ENCODE measurements at places on chromosomes 7 and 10. TPM values are rescaled to one million over a fixed set of nuclear protein-coding genes. Genes with fewer than 3 reads are reported as not detected.

The TMEM184A gene
- total RNA-seq, result not detected

The H2AZ2 gene
- 212 TPM for total RNA-seq

The SSC4D gene
- total RNA-seq, result 0.72 TPM

The IFIT1 gene
- total RNA-seq, result 18.8 TPM

The FAM3C gene
- total RNA-seq, result 25.0 TPM

The ADCY1 gene
- 1.4 TPM for total RNA-seq

The OIT3 gene
- total RNA-seq, result not detected

The CACUL1 gene
- total RNA-seq, result 19.1 TPM

The MUC12 gene
- total RNA-seq, result 1.7 TPM

The NEBL gene
- total RNA-seq, result 0.08 TPM

The BUB3 gene
- 252 TPM for total RNA-seq

The PTPN12 gene
- total RNA-seq, result 35.1 TPM

DNA sequence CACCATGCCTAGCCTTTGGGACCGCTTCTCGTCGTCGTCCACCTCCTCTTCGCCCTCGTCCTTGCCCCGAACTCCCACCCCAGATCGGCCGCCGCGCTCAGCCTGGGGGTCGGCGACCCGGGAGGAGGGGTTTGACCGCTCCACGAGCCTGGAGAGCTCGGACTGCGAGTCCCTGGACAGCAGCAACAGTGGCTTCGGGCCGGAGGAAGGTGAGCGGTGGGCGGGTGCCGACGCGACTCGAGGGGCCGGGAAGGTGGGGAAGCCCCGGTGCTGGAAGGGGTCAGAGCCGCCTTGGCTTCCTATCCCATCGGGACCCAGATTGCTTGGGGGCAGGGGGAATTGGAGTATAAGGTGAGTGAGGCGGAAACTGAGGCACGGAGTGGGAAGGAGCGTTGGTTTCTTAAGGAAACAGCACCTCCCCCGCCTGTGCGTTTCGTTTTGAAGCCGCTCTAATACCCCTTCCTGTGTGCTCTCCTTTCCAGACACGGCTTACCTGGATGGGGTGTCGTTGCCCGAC is 547 bp downstream of the DDIT4 start:
- DNase-seq, result no peak

GRCh38 chr7:111796671-111797070 is 234.4 kb upstream of the IMMP2L start:
- DNase-seq, result no peak

GRCh38 chr10:12636571-12636970 is 287.2 kb downstream of the CAMK1D start:
- no peak for DNase-seq

- no peak for DNase-seq
Observed at GRCh38 chr10:126842356-126842755, 62.9 kb upstream of the DOCK1 start.

GRCh38 chr10:86402283-86402941 is 35.8 kb upstream of the GRID1 start:
- no peak for DNase-seq

- DNase-seq, result no peak
Observed at GRCh38 chr7:867001-867405, 9.4 kb upstream of the GET4 start.

GRCh38 chr7:93948106-93948505 is 26.6 kb downstream of the GNG11 start:
- no peak for DNase-seq

DNA sequence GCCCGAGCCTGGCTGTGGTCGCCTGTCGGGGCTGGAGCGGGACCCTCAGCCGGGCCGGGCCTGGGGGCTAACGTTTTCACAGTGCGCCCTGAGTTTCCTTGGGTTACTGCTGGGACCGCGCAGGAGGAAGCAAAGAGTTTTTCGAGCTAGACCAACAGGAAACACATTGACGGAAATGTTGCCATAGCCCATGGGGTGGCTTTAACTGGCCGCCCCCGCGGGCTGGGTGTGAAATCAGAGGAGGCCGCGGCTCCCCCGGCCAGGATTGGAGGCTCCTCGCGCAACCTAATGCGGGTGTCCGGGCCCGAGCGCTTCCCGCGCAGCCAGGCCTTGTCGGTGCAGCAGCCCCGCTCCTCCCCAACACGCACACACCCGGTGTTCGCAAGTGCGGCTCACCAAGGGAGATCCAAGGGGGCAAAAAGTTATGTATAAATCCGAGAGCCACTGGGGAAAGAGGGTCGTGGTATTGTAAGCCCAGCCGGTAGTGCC is 1.9 kb downstream of the HHEX start:
- no peak for DNase-seq

DNA sequence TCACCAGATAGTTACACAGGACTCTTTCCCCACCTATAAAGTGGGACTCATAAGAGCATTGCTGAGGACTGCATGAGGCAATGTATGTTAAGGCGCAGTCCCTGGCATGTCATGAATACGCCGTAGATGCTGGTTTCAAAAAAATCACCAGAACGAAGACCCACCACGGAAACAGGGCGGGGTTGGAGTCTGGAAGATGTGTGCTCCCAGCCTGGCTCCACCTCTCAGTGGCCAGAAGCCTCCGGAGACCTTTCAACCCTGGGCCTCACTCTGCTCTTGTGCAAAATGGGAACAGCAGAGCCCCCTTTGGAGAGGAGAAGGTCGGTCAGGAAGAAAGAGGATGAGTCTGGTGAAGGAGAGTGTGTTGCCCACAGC is 12.4 kb upstream of the ZMIZ1 start:
- no peak for DNase-seq

GRCh38 chr7:116426428-116427156 is 72.9 kb upstream of the CAV2 start:
- no peak for DNase-seq

- DNase-seq, result no peak
Observed at GRCh38 chr10:66591865-66592264, 334.0 kb upstream of the LRRTM3 start.

GRCh38 chr10:133195096-133195495 is 34.9 kb upstream of the UTF1 start:
- no peak for DNase-seq

DNA sequence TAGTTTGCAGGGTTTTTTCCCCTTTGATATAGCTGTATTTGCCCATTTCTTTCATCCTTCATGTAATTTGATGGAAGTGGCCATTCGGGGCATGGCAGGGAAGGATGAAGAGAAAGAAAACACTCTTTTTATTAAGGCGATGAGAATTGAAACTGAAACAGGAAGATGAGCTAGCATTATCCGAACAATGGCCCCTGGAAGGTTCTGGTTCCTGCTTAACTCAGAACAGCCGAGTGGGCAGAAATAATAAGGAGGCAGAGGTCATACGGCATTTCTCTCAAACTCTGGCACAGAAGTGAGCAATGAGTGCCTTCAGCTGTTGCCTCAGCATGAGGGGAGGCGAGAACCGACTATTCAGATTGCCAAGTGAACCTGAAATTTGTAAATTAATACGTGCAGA is 113.2 kb upstream of the MYO3A start:
- no peak for DNase-seq

- no peak for DNase-seq
Observed at GRCh38 chr10:54666192-54666591, 134.8 kb downstream of the PCDH15 start.

DNA sequence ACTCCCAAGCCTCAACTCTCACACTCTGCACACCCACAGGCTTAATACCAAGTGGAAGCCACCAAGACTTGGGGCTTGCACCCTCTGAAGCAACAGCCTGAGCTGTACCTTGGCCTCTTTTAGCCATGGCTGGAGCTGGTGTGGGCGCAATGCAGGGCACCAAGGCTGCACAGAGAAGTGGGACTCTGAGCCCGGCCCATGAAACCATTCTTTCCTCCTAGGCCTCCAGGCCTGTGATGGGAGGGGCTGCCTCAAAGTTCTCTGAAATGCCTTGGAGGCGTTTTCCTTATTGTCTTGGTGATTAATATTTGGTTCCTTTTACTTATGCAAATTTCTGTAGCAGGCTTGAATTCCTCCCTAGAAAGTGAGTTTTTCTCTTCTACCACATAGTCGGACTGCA is 276.6 kb downstream of the PAXIP1 start:
- no peak for DNase-seq

GRCh38 chr10:71837098-71837827 is 13.8 kb downstream of the PSAP start:
- no peak for DNase-seq

GRCh38 chr7:158488181-158488971 is 99.2 kb downstream of the PTPRN2 start:
- no peak for DNase-seq

- no peak for DNase-seq
Observed at GRCh38 chr7:33109005-33109757, at the start of gene RP9. Gene RP9, minus strand, starts transcription at chr7:33109404. Its CDS starts 32 bp downstream, at chr7:33109372.

DNA sequence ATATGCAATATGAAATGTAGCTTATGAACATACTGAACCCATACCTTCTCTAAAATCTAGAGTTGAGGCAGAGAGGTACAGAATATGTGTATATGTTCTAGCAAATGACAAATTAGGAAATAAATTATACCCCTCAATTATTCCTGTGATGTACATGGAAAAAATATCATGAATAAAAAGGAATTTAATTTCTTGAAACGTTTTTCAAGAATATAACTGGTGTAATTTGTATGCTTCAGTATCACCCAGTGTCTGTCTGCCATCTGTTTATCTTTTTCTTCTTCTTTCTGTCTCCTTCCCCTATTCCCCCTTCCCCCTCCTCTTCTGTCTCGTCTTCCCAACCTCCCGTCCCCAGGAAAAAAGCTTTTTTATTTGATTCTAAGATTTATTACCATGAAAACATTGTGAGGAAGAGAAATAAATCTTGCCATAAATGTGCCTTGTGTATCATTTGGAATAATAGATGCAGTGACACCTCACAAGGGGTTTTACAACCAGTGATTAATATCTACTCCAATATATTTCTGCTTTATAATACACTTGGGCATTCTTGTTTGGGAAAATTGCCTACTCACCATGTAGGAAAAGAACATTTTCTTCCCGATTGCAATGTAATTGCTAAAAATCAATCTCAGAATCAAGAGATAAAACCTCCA is 12.2 kb downstream of the LANCL2 start:
- no peak for DNase-seq

DNA sequence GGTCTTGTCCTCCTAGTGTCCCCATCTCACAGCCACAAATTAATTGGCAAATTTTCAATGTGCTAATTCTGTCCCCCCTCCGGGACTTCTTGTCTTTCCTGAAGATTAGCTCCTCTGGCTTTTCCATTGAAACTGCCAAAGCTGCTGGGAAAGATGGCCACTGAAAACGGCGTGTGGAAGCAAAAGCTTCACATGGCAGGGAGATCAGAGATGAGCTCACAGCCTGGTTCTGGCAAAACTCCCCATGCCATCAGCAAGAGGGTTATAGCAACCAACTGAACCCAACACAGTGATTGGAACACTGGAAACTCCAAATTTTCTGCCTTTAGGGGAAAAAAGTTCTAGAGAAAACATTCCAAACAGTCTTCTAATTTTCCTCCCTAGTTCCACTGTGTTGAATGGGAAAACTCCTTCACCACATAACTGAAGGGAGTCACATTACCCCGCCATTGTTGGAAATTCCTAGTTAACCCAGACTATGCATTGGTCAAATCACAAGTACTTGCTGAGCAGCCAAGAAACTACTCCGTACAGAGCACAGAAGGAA is 37.0 kb downstream of the NRAP start:
- no peak for DNase-seq

- DNase-seq, result peak; percentile 73
Observed at GRCh38 chr7:142807855-142808460, 37.2 kb downstream of the PRSS2 start.
